ENCODE measurements at places on chromosomes 2 and 18.

- no peak for DNase-seq
These were observed 103.7 kb downstream of the CTAGE1 start for GRCh38 chr18:22314001-22314400.

GRCh38 chr2:127525691-127526131 lies 578 bp downstream of the IWS1 start:
- DNase-seq: no peak

- no peak for DNase-seq
These were observed 6.2 kb downstream of the EIF2B4 start for GRCh38 chr2:27363933-27364332.

DNA sequence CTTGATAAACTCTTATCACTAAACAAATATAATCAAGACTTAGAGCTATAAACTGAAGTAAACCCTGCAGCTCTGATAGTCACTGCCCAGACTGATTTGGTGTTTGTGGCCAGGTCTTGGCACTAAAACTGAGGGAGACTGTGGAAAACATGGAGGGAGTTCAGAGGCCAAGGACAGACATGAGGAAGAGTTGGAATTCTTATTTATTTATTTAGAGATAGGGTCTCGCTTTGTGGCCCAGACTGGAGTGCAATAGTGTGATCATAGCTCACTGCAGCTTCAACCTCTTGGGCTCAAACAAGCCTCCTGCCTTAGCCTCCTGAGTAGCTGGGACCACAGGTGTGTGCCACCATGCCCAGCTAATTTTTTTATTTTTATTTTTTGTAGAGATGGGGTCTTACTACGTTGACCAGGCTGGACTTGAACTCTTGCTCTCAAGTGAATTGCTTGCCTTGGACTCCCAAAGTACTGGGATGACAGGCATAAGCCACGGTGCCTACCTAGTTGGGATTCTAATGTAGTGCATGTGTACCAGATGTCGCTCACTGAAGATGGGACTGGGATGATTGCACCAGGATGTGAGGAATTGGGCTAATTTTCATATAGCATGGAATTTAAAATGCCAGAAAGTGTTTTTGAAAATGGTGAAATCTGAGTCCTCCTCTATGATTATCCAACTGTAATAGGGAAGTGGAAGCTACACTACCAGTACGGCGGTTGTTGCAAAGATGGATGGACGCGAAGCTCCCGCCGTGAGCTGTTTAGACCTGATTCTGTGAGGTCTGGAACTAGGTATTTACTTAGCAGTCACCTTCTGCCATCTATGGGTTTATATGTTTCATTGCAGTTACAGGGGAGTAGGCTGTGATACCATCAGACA lies 52.7 kb upstream of the CTLA4 start:
- peak; percentile 37 for DNase-seq

GRCh38 chr2:239386001-239386670 lies 14.7 kb downstream of the HDAC4 start:
- no peak for DNase-seq

DNA sequence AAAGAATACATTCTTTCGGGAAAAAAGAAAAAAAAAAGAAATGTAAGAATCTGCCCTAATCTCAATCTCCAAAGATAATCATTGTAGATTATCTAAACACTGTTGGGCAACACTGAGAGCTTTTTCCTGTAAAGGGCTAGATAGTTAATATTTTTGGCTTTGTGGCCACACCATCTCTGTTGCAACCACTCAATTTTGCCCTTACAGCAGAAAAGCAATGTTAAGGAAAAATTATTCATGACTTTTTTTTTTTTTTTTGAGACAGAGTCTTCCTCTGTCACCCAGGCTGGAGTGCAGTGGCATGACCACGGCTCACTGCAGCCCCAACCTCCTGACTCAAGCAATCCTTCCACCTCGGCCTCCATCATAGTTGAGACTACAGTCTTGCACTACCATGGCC lies 17.3 kb upstream of the FZD5 start:
- no peak for DNase-seq

DNA sequence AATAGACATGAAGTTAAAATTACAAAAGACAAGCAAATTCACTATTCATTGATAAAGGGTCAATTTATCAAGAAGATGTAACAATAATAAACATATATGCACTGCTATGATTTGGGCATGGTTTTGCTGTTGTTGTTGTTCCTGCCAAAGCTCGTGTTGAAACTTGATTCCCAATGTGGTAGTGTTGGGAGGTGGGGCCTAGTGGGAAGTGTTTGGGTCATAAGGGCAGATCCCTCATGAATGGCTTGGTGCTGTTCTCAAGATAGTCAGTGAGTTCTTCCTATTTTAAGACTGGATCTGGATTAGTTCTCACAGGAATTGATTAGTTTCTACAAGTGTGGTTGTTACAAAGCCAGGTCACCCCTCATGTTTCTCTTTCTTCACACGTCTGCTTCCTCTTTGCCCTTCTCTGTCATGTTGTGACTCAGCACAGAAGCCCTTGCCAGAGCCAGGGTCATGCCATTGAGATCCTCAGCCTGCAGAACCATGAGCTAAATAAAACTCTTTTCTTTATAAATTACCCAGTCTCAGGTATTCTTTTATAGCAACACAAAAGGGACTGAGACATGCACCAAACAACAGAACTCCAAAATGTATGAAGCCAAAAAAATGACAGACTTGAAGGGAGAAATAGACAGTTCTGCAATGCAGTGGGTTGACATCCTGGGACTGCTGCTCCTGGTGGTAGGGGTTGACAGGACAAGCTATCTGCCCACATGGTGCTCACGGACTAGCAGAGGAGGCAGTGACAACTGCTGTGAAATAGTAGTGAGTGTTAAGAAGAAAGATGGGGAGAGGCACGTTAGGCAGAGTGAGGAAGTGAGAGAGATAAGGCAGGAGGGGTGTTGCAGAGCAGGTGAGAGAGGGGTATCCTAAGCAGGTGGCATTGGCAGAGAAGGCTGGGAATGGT lies 18.6 kb upstream of the SKA1 start:
- DNase-seq: no peak

- DNase-seq: no peak
These were observed 239.3 kb upstream of the SP5 start for GRCh38 chr2:170475878-170476277.

- no peak for DNase-seq
These were observed 91.5 kb downstream of the TEX51 start for GRCh38 chr2:126990200-126990599.

- DNase-seq: no peak
These were observed 37.2 kb upstream of the SNED1 start for GRCh38 chr2:240960971-240961876.

DNA sequence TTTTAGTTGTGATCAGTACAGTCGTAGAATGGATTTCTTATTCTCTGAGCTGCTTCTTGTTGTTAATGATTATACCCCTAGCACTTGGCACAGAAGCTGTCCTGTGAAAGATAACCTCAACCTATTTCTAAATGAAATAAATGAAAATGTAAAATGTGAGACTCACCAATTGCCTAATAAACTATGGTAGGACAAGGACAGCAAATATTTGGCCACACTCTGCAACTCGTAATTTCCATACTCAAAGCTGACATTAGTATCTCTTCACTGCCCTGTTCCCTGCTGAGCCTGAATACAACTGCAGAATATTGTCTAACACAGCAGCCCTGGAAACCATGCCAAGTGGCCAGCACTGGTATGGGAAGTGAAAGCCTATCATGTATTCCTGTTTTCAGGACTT lies 34.5 kb downstream of the TMEM182 start:
- DNase-seq: no peak

DNA sequence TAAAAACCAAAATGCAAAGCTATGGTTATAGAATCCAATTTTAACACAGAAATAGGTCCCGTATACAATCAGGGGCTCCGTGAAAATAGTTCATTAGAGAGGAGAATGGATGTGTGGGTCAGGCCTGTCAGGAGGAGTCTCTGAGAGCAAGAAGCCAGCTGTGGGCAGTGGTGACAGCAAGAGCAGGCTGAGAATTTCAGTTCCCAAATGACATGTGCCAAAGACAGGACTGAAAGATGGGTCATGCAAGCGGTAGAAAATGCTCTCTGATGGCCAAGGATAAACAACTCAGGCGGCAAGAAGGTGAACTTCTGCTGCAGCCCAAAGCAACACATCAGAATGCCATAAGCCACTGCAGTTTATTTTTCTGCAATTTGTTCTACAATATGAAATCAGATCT lies 100.4 kb downstream of the CCDC141 start:
- no peak for DNase-seq

DNA sequence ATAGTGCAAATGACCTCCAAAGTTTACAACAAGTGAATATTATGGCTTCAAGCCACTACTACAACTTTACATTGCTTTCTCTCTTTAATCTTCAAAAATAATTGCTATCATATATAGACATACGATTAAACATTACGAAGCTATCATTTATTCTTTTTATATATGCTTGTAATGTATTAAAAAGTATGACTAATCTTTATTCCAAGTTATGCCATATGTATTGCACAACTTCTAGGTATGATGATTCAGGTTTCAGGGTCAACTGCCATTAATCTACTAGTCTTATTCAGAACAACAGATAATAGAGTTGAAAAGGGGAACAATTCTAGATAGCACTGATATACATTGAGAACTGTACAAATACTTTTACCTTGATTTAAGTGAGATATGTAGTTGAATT lies 506.2 kb upstream of the TMEFF2 start:
- DNase-seq: no peak

DNA sequence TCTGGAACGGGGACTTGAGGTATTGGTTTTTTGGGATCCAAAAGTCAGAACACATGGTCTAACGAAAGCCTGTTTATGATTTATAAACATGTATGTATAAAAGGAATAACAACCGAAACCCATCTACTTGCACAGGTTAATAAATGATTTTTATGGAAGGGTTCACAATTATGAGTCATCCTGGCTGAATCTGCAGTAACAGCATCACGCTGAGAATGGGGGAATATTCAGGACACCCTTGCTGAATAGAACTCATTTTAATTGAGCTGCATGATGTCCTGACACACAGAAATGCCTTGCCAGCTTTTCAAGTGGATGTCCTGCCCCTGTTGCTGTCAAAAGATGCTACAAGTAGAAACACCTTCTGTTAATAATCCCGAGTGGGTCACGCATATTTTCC lies 54.7 kb upstream of the TGFA start:
- DNase-seq: no peak

- no peak for DNase-seq
These were observed 87.9 kb downstream of the MEIS1 start for GRCh38 chr2:66522611-66523376.

DNA sequence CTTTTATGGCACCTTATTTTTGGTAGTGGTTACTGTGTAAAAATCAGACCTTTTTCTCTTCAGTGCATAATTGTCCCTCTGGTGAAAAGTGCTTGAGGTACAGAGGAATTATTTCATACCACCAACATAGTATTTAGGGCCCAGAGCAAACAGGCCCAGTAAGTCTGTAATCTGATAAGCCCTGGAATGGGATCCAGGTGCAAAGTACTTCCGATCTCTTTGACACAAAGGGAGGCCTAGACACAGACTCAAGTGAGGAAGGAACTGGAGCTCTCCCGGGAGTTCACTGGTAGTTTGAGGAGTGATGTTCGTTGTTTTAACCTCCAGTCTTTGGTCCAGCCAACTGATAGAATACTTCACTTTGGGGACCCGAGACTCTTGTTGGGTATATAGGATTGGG lies 57.4 kb downstream of the RAB31 start:
- DNase-seq: no peak

- DNase-seq: no peak
These were observed 322.1 kb downstream of the CNTNAP5 start for GRCh38 chr2:124347209-124347608.

DNA sequence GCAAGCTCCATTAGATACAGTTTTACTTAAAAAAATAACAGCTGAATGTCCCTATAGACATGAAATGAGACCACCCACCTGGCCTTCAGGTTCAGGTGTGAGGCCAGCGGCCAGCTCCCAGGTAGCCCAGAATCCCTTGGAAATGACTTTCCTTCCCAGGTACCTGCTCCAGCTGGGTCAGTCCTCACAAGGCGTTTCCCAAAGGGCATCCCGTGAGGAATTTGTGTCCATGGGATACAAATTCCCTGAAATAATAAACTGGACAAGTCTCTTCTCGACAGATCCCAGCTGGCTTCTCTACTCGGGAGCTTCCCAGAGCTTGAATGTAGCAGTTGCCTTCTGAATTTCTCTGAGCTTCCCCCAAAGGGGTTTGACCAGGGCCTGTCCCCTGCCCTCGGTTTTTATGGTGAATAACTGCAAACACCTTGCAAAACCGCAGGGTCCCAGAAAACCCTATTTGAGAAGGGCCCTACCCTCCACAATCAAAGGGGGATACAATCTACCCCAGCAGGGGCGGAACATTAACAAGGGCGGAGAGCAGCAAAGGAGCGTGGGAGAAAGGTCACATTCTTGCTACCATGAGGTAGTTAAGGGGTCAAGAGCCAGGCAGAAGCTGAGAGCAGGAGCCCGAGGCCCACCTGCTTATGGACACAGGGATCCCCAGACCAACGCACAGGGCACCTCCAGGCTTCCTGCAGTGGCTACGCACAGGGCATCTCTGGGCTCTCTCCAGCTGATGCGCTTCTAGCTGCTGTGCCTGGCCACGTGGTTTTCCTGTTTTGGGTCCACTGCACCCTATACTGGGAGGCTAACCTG lies 107.7 kb downstream of the HDAC4 start:
- no peak for DNase-seq

- no peak for DNase-seq
These were observed 83.7 kb downstream of the FMNL2 start for GRCh38 chr2:152418688-152419087.

DNA sequence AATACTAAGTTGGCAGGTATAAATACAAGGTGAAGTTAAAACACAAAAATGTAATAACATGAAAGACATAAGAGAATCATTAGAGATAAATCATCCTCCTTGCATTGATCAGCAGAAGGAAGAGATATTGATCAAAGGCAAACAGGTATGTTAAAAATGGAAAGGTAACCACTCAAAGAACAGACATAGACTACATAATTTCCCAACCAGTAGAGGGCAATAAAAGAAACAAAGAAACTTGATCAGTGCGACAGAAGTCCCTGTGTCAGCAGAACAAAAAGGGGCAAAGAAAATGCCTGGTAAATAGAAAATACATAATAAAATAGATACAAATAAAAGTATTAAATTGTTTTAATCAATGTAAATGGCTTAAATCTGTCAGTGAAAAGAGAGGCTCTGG lies 53.6 kb downstream of the FAM228A start:
- no peak for DNase-seq

GRCh38 chr2:237030382-237030781 lies 55.3 kb upstream of the COPS8 start:
- no peak for DNase-seq

Data from neuronal stem cell (in vitro differentiated cells).